Epithelial cell of proximal tubule (primary cell): ENCODE measurements at places on chromosomes 6 and 20. TPM values are rescaled to one million over a fixed set of nuclear protein-coding genes. Genes with fewer than 3 reads are reported as not detected.

- DNase-seq = no peak
Measured at GRCh38 chr6:30981942-30982772, 1.4 kb upstream of the MUC21 start.

DNA sequence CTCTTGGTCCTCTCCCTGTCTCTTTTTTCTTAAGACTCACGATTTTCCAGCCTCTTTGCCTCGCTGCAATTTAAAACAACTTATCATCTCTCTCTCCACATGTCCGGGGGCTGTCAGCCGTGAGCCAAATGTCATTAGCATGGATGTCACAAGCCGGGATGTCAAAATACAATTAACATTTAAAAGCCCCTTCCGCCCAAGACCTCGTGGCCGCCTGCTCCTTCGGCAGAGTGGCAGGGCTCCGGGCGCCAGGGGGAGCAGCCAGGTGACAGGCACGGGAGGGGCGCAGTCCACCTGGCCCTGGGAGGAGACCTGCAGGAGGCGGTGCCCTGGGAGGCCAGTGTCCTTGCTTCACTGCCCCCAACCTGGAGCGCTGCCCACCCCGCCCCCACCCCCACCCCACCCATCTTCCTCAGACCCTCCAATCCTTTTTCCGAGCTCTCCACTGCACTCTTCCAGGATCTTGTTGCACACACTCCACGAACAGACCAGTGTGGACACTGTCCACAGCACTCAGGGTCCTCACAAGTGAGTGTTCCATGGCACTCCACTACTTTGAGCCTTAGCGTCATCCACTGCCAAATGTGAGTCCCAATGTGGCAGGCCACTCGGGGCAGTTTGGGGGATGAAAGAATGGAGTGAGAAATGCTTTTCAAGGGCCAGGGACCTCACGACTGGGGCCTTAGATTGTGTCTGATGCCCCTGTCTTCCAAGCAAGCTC is 5.6 kb upstream of the GRM4 start:
- DNase-seq = no peak

- no peak for DNase-seq
Measured at GRCh38 chr6:16697437-16698161, 63.7 kb downstream of the ATXN1 start.

DNA sequence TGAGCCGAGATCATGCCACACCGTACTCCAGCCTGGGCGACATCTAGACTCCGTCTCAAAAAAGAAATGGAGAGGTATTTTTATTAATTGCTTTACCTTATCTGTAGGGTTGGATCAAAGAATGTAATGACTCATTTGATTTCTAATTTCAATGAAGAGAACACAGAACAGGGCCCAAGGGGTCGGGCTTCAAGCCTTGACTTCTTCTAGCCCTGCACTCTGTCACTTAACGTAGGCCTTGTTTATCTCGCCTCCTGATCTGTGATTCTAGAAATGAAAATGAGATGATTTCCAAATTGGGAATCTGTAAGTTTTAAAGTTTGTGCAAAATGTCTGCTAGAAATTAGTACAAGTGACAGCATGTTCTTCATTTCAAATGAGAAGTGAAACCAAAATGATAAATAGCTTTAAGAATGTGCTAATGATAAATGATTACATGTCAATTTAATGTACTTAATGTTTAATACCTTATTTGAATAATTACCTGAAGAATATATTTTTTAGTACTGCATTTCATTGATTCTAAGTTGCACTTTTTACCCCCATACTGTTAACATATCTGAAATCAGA is 180.5 kb downstream of the SLC16A10 start:
- no peak for DNase-seq

GRCh38 chr6:41488433-41489119 is 57.6 kb upstream of the FOXP4 start:
- DNase-seq = no peak

GRCh38 chr6:95519228-95520037 is 57.9 kb upstream of the MANEA start:
- no peak for DNase-seq

Gene BNIP5
- total RNA-seq = under 0.01 TPM in 1 of 2 replicates, not detected in the other

Gene ULBP2
- 5.3 and 16.0 TPM in 2 replicates for total RNA-seq

Gene ARFGAP1
- 73.3 and 78.6 TPM in 2 replicates for total RNA-seq

Gene PGBD1
- total RNA-seq = 5.2 and 7.1 TPM in 2 replicates

Gene TFAP2D
- not detected in 2 replicates for total RNA-seq

Gene ACSS2
- total RNA-seq = 24.3 and 28.1 TPM in 2 replicates
